SK-N-SH (cell line): ENCODE measurements at places on chromosomes 3 and 15. TPM values are rescaled to one million over a fixed set of nuclear protein-coding genes. Genes with fewer than 3 reads are reported as not detected.

DNA sequence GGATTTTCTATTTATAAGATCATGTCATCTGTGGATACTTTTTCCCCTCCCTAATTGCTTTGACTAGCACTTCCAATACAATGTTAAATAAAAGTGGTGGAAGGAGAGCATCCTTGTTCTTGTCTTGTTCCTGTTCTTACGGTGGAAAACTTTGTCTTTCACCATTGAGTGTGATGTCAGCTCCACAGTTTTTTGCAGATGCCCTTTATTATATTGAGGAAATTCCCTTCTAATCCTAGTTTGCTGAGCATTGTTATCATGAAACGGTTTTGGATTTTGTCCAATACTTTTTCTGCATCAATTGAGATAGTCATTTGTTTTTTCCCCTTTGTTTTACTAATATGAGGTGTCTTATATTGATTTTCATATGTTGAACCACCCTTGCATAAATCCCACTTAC lies 19.9 kb upstream of the IL20RB start:
- DNase-seq, result no peak

SLC7A14 gene
- 2.5 and 2.7 TPM in 2 replicates for polyA plus RNA-seq

GRCh38 chr3:54633444-54634121 lies 294.3 kb downstream of the LRTM1 start:
- no peak for DNase-seq

DNA sequence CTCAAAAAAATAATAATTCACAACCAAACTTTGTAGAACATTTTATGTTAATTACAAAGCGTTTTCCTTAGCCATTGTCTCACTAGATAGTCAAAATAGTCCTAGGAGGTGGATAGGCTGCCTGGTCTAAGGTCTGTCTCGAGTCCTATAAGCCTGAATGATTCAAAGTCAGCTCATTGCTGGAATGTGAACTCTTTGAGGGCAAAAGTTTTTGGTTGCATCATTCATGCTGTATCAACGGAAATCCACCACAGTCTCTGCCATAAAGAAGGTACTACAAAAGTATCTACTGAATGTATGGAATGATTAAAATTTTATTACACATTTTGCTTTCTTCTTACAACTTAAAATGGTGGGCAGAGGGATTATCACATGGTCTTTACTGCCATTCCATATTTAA lies 387.3 kb upstream of the RARB start:
- no peak for DNase-seq

SLC38A3 gene
- polyA plus RNA-seq, result 0.84 and 0.89 TPM in 2 replicates

- no peak for DNase-seq
These were observed 19.9 kb downstream of the MYO9A start for GRCh38 chr15:72098040-72098439.

- DNase-seq, result no peak
These were observed 38.0 kb downstream of the SEC22A start for GRCh38 chr3:123239756-123240155.

- DNase-seq, result peak; percentile 70
These were observed 16.5 kb downstream of the SEMA3G start for GRCh38 chr3:52428151-52429005.

GOLGA8T gene
- 0.06 TPM in 1 of 2 replicates, not detected in the other for polyA plus RNA-seq

GRCh38 chr3:165359005-165359404 lies 162.8 kb upstream of the SLITRK3 start:
- no peak for DNase-seq

GRCh38 chr15:90004671-90005070 lies 3.5 kb downstream of the ZNF710 start:
- DNase-seq, result no peak

DPPA2 gene
- not detected in 2 replicates for polyA plus RNA-seq

DNA sequence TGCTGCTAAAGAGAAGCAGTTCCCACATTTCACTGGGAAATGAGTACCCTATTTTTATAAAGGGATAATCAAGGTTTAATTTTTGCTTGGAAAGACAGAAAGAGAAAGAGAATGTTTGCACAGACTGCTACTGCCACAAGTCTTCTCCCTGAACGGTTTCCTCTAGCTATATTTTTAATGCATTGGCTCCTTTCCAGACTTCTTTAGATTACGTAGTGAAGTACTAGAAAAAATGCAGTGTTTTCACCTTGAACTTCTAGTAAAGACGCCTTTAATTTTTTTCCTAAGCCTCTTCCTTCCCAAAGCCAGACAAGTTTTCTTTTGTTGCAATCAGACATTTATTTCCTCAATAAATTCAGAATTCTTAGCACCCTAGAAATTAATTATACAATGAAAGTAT lies 248.3 kb upstream of the CCDC54 start:
- no peak for DNase-seq

DNA sequence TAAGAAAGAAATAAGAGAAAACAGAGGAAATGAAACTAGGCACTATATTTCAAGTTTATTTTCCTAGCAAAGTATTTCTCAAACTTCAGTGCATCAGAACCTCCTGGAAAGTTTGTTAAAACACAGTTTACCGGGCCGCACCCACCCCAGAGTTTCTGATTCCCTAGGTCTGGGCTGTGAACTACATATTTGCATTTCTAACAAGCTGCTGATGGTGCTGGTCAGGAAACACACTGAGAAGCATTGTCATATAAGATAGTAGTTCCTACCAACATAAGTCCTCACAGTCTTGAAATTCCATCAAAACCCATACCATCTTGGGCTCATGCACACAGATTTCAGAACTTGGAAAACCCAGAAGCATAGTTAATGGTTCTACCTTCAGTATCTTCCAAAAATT lies 8.3 kb downstream of the SLC9A9 start:
- no peak for DNase-seq

- no peak for DNase-seq
These were observed 170.6 kb upstream of the TSC22D2 start for GRCh38 chr3:150237490-150237889.

- no peak for DNase-seq
These were observed 35.0 kb downstream of the BTLA start for GRCh38 chr3:112464264-112464663.

TTLL13 gene
- polyA plus RNA-seq, result 0.03 and 0.06 TPM in 2 replicates

KLHL40 gene
- polyA plus RNA-seq, result not detected in 2 replicates

DNA sequence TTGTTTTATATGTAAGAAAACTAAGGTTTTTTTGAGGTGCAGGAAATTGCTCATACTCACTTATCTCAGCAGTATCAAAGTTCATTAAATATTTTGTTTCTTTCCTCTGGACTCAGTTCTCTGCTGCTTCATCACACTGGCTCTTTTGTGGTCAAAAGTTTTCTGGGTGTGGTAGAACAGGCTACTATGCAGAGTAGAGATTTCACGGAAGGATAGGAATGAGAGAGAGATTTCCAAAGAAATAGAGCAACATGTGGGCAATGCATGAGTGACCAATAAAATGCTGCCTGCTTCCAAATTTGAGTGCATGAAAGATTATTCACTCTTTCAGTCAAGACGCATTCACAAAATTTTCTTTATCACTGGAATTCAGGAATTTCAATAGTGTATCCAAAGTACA lies 577.3 kb upstream of the SEMA6D start:
- no peak for DNase-seq

GHSR gene
- polyA plus RNA-seq, result not detected in 2 replicates

ARHGAP31 gene
- polyA plus RNA-seq, result 4.4 and 7.7 TPM in 2 replicates

DNA sequence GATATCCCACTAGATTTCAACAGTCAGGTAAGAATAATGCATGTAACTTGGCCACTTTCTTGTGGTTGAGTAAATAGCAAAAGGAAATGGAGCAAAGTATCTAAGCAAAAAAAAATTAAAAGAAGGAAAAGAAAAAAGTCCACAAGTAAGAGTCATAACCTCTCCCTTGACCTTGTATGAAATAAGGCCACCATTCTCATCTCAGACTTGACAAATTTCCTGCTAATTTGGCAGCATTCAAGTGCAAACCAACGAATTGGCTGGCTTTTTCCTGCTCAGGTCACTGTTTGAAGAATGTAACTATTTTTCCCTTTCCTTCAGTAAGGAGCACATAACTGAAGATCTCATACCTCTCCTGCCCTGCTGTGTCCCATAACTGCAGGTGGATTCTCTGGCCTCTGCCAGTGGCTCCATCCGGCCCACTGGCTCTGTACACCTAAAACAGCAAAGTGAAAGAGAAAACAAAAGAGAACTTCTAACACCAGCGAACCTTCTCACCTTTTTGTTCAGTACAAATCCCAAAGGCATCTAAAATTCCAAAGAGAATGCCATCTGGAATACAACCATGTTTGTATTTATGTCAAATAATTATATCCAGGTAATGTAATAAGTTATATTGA lies 33.4 kb upstream of the RSL24D1 start:
- DNase-seq, result no peak

PEX5L gene
- not detected in 2 replicates for polyA plus RNA-seq

GRCh38 chr3:194875581-194876402 lies 190.1 kb downstream of the FAM43A start:
- no peak for DNase-seq

GRCh38 chr3:61893840-61894566 lies 332.6 kb downstream of the PTPRG start:
- DNase-seq, result no peak

TMIE gene
- 0.03 and 0.10 TPM in 2 replicates for polyA plus RNA-seq

DNA sequence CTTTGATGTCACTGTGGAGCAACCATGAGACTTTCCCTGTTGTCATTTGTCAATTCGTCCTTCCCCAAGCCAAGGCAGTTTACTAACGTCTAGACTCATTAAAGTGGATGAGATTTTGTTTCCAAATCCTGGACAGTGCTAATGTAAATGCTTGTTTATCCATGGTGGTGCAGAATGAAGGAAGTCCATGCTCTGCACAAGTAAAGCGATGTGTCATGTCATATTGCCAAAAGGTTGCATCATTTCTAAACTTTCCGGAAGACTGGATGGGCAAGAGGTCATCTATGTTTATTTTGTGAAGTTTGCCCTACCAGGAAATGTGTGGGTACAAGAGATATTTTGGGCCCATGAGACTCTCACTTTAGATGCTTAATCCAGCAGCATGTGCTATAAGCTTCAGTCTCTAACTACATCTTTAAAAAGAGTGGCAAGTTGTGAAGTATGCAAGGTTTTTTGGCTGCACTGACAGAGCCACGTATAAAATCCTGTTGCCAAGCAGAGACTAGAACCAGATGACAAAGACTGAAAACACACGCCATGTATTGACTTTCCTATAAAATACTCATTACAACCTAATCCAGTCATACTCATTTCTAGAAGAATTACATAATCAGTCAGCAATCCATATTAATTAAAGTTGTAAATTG lies 72.1 kb upstream of the FNDC3B start:
- DNase-seq, result no peak

FBXW12 gene
- polyA plus RNA-seq, result 0.07 TPM in 1 of 2 replicates, not detected in the other

DNA sequence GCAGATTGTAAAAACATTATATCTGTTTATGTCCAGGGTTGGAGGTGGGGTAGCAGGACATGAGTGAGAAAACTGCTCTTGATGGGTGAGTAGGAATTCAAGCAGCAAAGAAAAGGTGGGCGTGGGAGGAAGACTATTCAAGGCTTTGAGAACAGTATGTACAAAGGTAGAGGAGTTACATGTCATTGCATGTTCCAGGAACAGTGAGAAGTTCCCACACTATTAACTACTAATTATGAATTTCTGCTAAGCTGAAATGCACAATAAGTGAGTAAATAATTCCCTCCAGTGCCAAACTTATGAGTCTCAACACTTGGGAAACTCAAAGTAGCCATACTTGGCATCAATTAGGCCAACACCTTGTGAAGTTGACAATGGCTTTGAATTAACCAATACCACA lies 80.1 kb downstream of the SRGAP3 start:
- DNase-seq, result no peak

DNA sequence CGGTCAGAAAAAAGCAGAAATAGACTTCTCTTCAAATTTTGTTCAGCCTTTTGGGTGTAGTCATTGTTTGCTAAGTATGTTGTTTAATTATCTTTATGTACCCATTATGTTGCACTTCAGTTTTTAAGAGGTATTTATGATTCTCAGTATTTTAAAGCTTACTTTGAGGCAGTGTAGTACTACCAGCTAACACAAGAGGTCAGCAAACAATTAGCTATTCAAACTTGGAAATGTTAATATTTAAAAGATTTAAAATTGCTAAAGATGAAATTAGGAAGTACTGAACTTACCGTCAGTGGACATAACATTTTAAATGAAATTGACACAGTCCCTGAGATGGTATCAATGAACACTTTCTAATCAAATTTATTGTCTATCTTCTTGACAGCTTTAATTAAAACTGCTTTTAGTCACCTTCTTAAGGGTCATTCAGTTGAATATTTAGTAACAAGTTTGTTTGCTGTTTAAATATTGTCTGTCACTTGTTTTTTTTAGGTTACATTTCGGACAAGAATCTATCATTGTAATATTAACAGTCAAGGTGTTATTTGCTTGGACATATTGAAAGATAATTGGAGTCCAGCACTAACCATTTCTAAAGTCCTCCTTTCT lies 28.1 kb downstream of the NKIRAS1 start:
- no peak for DNase-seq

- DNase-seq, result no peak
These were observed 2.8 kb upstream of the HERC1 start for GRCh38 chr15:63836579-63836978.

GRCh38 chr15:48778331-48778730 lies 32.5 kb downstream of the CEP152 start:
- no peak for DNase-seq

CA12 gene
- polyA plus RNA-seq, result 39.4 and 44.3 TPM in 2 replicates

DNA sequence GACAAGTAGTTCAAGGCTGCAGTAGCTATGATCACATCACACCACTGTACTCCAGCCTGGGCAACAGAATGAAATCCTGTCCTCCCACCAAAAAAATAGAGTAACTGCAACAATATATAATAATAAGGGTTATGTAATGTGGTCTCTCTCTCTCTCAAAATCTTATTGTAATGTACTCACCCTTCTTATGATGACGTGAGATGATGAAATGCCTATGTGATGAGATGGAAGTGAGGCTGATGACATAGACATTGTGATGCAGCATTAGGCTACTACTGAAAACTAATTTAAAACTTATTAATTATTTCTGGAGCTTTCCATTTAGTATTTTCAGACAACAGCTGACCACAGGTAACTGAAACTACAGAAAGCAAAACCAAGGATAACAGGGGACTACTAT lies 27.4 kb downstream of the TASOR start:
- DNase-seq, result no peak

SPTBN5 gene
- 0.23 TPM in 2 replicates for polyA plus RNA-seq

LRRC34 gene
- 1.6 and 2.6 TPM in 2 replicates for polyA plus RNA-seq

GOLGA6L1 gene
- polyA plus RNA-seq, result not detected in 2 replicates

DNA sequence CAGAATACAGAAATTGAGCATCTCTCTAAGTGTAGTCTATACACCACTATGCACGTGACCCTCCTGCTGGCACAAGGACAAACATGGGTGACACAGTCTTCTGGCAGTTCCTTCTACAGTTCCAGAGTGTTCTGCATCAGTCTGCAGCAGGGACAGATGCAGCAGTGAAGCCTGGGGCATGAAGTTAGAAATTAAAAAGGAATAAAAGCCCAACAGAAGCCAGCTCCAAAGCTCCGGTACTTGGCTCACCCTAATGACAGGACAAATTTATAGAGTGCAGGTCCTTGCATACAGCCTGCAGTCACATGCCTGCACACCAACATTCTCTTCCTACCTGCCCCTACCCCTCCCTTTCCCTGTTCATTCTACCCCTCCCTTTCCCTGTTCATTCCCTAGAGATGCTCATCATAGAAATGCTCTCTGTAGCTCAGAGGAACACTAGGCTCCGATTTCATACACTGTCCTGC lies 15.0 kb downstream of the UACA start:
- peak; percentile 43 for DNase-seq

IP6K2 gene
- 178 and 219 TPM in 2 replicates for polyA plus RNA-seq
